ENCODE measurements at places on chromosomes 7 and 10.

DNA sequence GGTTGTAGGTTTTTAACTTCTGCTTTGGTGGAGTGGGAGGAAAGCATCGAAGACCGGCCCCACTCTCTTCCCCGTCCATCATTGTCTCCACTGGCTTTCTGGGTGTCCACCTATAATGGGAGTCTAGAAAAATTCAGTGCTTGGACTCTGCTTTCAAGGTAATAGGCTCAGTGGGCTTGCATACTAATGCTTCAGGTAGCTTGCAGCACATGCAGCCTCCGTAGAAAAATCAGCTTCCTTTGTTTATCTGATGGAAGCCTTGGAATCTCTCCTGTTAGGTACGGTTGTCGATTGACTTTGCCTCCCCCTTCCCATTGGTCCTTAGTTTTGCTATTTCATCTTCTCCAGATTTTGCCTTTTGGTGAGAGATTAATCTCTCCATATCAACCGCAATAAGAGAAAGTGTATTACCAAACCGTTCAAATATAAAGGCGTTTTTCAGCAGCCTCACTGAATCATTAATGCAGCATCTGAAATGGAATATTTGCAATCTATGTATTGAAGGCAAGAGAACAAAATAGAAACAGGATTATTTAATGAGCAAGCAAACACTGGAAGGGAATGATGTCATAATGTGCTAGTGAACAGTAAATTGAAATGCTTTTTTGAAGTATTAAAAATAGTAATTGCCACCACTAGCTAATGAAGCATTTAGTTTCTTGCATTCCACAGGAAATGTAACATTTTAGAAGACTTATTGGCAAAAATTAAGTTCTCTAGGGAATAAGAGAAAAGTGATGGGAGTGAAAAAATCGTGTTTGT is 944 bp downstream of the AVL9 start:
- no peak for DNase-seq

- DNase-seq = no peak
Observed at GRCh38 chr7:101465576-101466196, 103.0 kb downstream of the COL26A1 start.

DNA sequence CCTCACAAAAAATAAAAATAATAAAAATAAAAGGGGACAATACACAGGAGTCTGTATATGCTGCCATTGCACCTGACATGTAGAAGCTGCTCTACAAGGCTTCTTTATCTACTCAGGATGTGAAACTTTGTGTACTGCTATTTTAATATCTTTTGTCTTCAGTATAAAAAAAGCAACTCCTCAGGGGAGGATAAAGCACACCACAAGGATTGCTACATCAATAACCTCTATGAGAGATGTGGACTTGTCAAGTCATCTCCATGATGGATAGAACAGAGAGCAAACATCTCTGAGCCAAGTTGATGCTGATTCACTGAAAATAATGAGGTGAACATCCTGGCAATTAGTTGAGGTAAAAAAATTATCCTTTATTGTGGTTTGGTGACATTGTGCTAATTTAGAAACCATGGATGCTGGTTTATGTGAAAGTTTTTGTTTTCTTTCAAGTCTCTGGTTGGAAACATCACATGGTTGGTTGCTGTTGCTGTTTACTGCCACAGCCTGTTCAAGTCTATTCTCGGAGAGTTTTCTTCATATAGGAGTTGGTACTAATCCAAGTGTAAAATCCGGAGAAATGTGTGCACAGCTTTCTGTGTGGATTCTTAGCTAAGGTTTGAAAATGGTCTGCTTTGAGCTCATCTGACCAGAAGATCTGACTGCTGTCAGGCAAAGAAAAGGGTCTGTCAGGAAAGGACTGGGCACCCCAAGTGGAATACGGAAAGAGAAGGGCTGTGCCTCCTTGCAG is 1.5 kb upstream of the HECW1 start:
- DNase-seq = no peak

GRCh38 chr10:42963312-42963711 is 113.6 kb upstream of the RET start:
- DNase-seq = no peak

DNA sequence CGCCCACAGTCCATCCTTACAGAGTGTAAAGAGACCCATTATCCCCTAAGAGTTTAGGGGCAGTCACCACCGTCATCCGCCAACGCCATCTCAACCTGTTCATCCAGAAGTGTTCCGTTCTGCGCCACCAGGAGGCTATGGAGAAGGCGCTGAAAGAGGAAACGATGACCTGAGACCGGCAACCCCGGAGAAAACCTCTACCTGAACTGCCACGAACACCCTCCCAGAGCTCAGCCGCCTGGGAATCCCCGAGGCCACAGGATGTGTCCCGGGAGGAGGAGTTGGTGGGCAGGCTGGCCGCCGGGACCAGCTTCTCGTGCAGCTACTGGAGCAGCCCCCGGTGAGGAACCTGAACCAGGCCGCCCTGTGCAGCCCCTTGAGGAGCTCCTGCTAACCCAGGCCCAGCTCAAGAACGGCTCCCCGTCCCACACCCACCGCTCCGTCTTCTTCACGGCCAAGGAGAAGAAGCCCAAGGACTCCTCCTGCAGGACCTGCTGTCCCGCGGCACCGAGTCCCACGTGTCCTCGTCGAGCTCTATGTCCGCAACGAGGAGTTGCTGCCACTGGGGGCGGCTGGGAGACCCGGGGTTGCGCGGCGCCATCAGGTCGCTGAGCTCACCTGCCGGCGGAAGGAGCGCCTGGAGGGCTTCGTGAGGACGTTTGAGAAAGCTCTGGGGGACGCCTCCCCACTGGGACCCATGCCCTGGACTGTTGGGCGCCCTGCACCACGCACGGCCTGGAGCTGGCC is 21.1 kb upstream of the LANCL2 start:
- DNase-seq = no peak

- DNase-seq = no peak
Observed at GRCh38 chr10:114408968-114409444, 4.7 kb upstream of the AFAP1L2 start.

DNA sequence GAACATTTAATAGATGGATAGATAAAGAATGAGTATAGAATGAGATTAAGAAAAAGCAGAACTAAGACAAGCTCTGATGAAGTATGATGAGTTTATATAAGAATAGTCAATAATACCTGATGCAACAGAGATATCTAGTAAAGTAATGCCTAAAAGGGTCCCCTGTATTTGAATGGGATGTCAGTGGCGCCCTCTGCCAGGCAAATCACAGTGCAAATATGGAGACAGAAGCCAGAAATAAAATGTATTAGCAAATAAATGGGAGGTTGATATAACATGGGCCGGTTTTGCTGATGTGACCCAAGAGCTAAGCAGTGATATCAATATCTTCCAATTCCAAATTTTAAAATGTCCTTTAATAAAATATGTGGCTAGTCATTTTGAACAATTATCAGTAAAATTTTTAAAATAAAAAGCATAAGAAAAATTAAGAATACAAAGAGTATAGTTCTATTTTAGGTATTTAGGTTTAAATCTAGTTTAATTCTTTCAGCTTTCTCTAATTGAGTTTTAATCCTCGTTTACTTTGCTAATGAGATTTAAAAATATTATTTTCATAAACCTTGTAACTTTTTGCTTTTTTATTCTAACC is 62.6 kb downstream of the ADK start:
- no peak for DNase-seq

GRCh38 chr10:43136995-43137716 is 1.1 kb upstream of the CSGALNACT2 start:
- no peak for DNase-seq

DNA sequence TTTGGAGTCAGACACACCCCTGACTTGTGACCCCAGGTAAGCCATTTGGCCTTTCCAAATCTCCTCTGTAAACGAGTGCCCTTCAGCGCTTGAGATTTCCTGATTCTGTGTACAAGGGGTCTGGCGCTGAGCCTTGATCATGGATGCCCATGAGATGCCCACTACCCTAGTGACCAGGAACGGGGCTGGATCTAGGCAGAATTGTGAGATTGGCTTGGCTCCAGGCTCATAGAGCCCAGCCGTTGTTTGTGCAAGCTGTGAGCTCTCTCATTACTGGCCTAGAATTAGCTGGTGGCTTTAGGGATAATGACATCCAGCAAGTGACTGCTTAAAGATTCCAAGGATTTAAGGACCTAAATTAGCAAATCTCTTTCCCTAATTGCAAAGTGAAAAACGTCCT is 84.9 kb downstream of the CAMK1D start:
- DNase-seq = no peak

- DNase-seq = no peak
Observed at GRCh38 chr10:97718659-97719142, 5.2 kb downstream of the MARVELD1 start.

- DNase-seq = no peak
Observed at GRCh38 chr7:13312307-13312706, 624.9 kb downstream of the ARL4A start.

GRCh38 chr7:47325337-47325736 is 256.6 kb downstream of the TNS3 start:
- no peak for DNase-seq

DNA sequence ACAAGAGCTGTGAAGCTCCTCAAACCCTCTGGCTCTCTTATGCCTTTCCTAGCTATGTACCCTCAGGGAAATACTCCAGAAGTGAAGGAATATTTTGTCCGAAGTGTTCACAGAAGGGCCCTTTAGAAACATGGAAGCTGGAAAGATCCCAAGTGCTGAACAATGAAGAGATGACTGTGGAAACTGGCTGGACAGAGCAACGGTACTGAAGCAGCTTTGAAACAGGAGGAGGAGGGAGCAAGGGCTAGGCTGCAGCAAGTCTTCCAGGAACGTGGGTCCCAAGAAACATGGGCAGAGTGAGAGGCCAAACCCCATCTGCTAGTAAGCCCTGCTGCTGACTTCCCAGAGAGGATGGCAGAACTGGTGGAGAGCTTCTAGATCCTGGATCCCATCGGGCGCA is 3.0 kb upstream of the PSAP start:
- no peak for DNase-seq

- DNase-seq = no peak
Observed at GRCh38 chr10:102800611-102801335, 36.4 kb downstream of the CYP17A1 start.

GRCh38 chr7:146656988-146657387 is 540.4 kb downstream of the CNTNAP2 start:
- no peak for DNase-seq

GRCh38 chr7:154770361-154770760 is 232.6 kb downstream of the PAXIP1 start:
- DNase-seq = no peak

DNA sequence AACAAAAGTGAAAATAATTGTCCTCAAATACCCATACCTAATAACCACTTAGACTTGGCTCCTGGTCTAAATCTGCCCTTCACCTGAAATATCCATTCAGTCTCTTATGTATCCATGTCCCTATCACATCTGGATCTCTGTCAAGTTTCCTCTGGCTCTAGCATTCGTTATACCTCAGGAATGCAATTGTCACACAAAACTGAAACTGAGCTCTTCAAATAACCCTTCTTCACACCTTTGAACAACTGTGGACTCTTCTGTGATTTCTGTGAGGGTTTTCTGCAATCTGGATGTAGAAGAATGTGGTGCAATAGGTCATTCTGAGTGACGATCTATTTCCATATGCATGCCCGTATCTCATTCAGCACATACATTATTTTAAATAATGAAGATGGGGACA is 53.5 kb upstream of the FGL2 start:
- no peak for DNase-seq

- DNase-seq = no peak
Observed at GRCh38 chr7:31892099-31892829, 177.9 kb downstream of the PDE1C start.

- no peak for DNase-seq
Observed at GRCh38 chr7:13139436-13139835, 452.0 kb downstream of the ARL4A start.

GRCh38 chr7:46811529-46811928 is 770.4 kb downstream of the TNS3 start:
- DNase-seq = peak; percentile 71

DNA sequence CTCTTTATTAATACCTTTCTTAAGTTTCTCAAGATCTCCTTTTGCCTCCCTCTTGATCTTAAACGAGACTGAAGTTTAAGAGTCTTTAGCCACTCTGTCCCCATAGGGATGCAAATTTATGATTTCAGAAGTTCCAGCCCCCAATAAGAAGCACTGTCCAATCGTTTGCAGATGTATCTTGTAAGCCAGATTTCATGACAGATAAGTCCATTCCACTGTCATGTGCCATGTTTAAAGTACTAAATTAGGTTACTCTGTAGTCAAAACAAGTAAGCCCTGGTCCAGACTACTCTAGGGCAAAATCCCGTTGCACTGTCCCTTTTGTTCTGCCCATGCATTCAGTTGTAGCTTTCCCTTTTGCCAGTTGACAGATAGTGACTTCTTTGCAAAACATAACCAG is 157.2 kb upstream of the KAT6B start:
- DNase-seq = no peak

DNA sequence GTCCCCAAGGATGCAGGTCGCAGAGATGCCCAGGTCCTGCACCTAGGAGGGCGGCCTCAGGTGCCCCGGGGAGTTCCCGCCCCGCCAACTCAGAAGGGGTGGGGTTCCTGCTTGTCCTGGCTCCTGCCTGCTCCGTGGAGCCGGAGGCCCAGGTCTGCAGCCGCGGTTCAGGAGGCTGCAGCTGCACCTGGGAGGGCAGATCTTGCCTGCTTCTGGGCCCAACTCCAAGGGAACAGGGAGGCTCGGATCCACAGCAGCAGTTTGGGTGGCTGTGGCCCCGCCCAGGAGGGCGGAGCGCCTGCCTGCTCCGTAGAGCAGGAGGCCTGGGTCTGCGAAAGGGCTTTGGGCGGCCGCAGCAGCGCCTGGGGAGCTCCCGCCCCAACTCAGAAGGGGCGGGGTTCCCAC is 108.2 kb upstream of the EGR2 start:
- no peak for DNase-seq

GRCh38 chr10:101694674-101695403 is at the start of gene FBXW4:
TSS of gene FBXW4 (minus strand) at chr10:101695170. CDS start at chr10:101695105, 65 bp downstream.
- DNase-seq = no peak

GRCh38 chr7:87316097-87316700 is 29.3 kb upstream of the CROT start:
- DNase-seq = no peak

DNA sequence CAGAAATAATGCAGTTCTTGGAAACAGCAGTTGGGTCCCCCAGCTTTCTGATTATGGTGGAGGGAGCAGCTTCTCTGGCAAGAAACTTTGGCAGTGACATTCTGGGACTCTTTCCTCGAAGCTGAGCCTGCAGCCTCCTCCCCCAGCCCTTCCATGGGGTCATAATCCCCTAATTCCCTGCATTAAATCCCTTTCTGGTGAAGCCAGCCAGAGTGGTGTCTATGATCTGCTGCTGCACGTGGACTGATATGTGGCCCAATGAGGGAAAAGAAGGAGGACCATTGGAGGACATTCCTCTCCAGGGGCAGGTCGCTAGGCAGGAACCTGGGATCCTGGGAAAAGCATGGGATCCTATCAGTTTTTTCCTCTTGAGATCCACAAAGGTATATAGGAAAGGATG is 470.5 kb downstream of the RPS24 start:
- no peak for DNase-seq

DNA sequence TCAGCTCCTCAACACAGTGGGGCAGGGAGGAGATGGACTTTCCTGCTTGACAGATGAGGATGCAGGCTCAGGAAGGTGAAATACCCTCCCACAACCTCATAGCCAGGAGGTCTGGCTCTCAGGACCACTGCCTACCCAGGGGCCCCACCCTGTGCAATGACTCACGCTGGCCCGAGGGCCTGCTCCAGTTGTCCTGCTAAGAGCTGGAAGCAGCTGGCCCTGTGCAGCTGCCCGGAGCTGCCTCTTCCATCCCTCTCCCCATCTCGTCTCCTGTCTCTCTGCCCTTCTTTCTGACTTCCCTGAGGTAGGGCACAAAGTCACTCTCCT is 123.9 kb downstream of the ZMIZ1 start:
- DNase-seq = no peak

GRCh38 chr7:130297628-130298543 is 4.9 kb downstream of the CPA4 start:
- DNase-seq = no peak

GRCh38 chr7:142870147-142870559 is 15.3 kb downstream of the EPHB6 start:
- no peak for DNase-seq
